ENCODE measurements at places on chromosomes 16 and 17. TPM values are rescaled to one million over a fixed set of nuclear protein-coding genes. Genes with fewer than 3 reads are reported as not detected.

The AGRP gene
- not detected for total RNA-seq

The CPNE7 gene
- total RNA-seq = 34.2 TPM

The DHRS7B gene
- 12.3 TPM for total RNA-seq

The NHLRC4 gene
- total RNA-seq = 0.59 TPM

The CD300LB gene
- not detected for total RNA-seq

The MSLN gene
- total RNA-seq = under 0.01 TPM

The TERB1 gene
- not detected for total RNA-seq

The SERPINF2 gene
- total RNA-seq = not detected

The OR1A1 gene
- not detected for total RNA-seq

The CPHXL2 gene
- not detected for total RNA-seq

The HOXB2 gene
- 50.4 TPM for total RNA-seq

The CACNG3 gene
- total RNA-seq = not detected

The SAMD14 gene
- 1.0 TPM for total RNA-seq

The UMOD gene
- not detected for total RNA-seq

The C16orf89 gene
- 0.17 TPM for total RNA-seq

The WNK4 gene
- 1.7 TPM for total RNA-seq

The WSCD1 gene
- 4.5 TPM for total RNA-seq

The NLRC5 gene
- total RNA-seq = 4.5 TPM

The KRT24 gene
- total RNA-seq = not detected

The MT3 gene
- not detected for total RNA-seq

The LDHD gene
- 0.34 TPM for total RNA-seq

The KRT20 gene
- total RNA-seq = not detected

The SLC47A1 gene
- total RNA-seq = 0.15 TPM

The RPUSD1 gene
- total RNA-seq = 36.0 TPM

The CACNA1H gene
- total RNA-seq = 0.59 TPM

The SPATA22 gene
- total RNA-seq = not detected

The ABCA9 gene
- total RNA-seq = not detected

The RCVRN gene
- not detected for total RNA-seq
